ENCODE measurements at places on chromosomes 2 and 18. TPM values are rescaled to one million over a fixed set of nuclear protein-coding genes. Genes with fewer than 3 reads are reported as not detected.

FAM228A gene
- 9.4 TPM for total RNA-seq

RAD51AP2 gene
- 0.94 TPM for total RNA-seq

POTEJ gene
- not detected for total RNA-seq

EVA1A gene
- not detected for total RNA-seq

SMYD1 gene
- not detected for total RNA-seq

ALPG gene
- total RNA-seq: not detected

PLEKHH2 gene
- total RNA-seq: 12.5 TPM

NPPC gene
- not detected for total RNA-seq

ANKRD23 gene
- total RNA-seq: 10.6 TPM

DLX1 gene
- total RNA-seq: 31.6 TPM

STPG4 gene
- total RNA-seq: 1.9 TPM

CCDC102B gene
- 20.0 TPM for total RNA-seq

FARSB gene
- 33.8 TPM for total RNA-seq

UGT1A8 gene
- total RNA-seq: not detected

TRIM43 gene
- total RNA-seq: not detected

STARD6 gene
- not detected for total RNA-seq

UCN gene
- total RNA-seq: not detected

MAL gene
- total RNA-seq: not detected

RGPD3 gene
- total RNA-seq: 1.3 TPM

HOXD8 gene
- not detected for total RNA-seq

ANKRD30B gene
- total RNA-seq: 2.2 TPM

RNF152 gene
- 82.9 TPM for total RNA-seq

ADCYAP1 gene
- total RNA-seq: 3.1 TPM

NYAP2 gene
- 21.9 TPM for total RNA-seq

SPEG gene
- 24.7 TPM for total RNA-seq

KCNIP3 gene
- 15.3 TPM for total RNA-seq

KYNU gene
- total RNA-seq: under 0.01 TPM

TMX3 gene
- 127 TPM for total RNA-seq

GAD1 gene
- 162 TPM for total RNA-seq

CRYGB gene
- total RNA-seq: not detected

GAREM2 gene
- total RNA-seq: 11.9 TPM

GDF7 gene
- 0.31 TPM for total RNA-seq

IL1RL2 gene
- 0.63 TPM for total RNA-seq

TSGA10 gene
- total RNA-seq: 25.4 TPM

INHA gene
- total RNA-seq: not detected

DLGAP1 gene
- total RNA-seq: 277 TPM

CMPK2 gene
- 8.1 TPM for total RNA-seq

ALPP gene
- total RNA-seq: not detected

PPM1B gene
- total RNA-seq: 81.1 TPM

SLC30A3 gene
- total RNA-seq: 0.31 TPM

NXPH2 gene
- 26.9 TPM for total RNA-seq

MREG gene
- total RNA-seq: 2.8 TPM

KIAA2012 gene
- total RNA-seq: 1.9 TPM

PER2 gene
- 10.0 TPM for total RNA-seq

ESPNL gene
- not detected for total RNA-seq

GKN1 gene
- not detected for total RNA-seq

CAVIN2 gene
- 2.2 TPM for total RNA-seq

PIEZO2 gene
- 2.8 TPM for total RNA-seq

SLC19A3 gene
- total RNA-seq: 3.1 TPM

TANC1 gene
- total RNA-seq: 16.0 TPM

RAB17 gene
- total RNA-seq: not detected
